SK-N-SH (cell line): ENCODE measurements at places on chromosomes 7 and 10.

DNA sequence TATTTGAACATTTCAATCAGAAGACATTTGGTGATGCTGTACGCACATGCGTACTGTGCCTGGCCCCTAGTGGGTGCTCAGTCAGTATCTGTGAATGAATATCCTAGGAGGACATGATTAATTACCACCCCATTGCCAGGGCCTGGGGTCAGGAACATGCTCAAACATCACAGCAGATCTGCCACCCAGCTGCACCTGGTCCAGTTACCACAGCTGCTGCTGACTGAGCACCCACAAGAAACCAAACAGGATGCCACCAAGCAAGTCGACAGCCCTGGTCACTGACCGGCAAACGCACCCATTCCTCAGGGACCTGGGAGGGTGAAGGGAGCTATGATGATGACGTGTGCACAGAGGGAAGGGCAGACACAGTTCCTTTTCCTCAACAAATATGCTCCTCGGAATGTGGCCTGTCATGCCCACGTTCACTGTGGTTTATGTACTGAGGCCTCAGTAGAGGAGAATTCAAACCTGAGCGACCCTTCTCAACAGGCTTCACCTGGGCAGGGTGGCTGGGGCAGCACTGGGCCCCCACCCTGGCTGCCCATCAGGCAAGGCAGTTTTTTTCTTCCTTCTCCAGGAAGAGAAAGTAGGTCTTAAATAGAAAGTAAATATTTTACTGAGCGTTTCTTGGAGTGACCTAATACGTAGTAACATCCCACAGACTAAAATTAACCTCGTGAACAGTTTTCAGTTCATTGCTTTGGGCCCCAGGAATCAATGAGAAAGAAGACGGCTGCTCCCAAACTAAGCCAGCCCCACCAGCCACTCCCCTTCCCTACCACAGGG lies 13.4 kb downstream of the CTBP2 start:
- no peak for DNase-seq

DNA sequence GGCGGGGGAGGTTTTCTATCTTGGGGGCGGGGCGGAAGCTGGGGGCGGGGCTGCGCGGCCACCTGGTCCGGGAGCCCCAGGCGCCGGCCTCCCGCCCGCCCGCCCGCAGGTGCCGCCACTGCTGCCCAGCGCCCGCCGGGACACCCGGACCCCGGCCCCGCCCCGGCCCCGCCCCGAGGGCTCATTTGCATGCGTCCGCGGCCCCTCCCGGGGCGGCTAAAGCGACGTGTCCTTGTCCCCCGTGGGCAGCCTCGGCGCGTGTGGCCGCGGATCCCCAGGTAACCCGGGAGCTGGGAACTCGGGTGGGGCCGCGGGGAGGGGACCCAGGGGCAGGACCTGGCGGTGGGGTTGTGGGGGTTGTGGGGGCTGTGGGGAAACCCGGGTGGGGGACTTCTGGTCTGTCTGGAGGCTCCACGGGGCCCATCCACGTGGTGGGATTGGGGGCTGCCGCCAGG lies at the start of gene BHLHA15:
Gene BHLHA15 (plus strand): TSS at position 219 of the 455 bp plus-strand sequence. CDS start 871 bp downstream, outside the sequence.
- peak; percentile 91 for DNase-seq

GRCh38 chr10:115624448-115624847 lies 531.3 kb downstream of the ATRNL1 start:
- no peak for DNase-seq

GRCh38 chr10:105800641-105801040 lies 1159.6 kb downstream of the SORCS3 start:
- DNase-seq: no peak

DNA sequence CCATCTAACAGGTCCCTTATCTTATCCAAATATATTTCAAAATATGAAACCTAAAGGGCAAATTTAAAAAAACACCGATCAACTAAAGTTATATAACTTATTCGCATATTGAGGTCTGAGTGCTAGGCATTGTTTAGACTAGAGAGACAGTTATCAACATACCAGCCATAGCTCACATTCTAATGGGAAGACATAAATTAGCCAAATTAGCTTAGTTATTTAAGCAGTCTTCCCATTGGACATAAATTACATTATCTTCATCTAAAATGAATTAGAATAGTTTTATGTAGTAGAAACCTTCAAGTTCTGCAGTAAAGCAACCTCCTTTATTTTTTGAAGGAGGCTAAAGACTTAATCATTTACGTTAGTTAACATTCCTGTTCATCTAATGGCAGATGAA lies 17.4 kb downstream of the KIF5B start:
- no peak for DNase-seq

- no peak for DNase-seq
These were observed 217.9 kb downstream of the GALNT17 start for GRCh38 chr7:71349682-71350481.

DNA sequence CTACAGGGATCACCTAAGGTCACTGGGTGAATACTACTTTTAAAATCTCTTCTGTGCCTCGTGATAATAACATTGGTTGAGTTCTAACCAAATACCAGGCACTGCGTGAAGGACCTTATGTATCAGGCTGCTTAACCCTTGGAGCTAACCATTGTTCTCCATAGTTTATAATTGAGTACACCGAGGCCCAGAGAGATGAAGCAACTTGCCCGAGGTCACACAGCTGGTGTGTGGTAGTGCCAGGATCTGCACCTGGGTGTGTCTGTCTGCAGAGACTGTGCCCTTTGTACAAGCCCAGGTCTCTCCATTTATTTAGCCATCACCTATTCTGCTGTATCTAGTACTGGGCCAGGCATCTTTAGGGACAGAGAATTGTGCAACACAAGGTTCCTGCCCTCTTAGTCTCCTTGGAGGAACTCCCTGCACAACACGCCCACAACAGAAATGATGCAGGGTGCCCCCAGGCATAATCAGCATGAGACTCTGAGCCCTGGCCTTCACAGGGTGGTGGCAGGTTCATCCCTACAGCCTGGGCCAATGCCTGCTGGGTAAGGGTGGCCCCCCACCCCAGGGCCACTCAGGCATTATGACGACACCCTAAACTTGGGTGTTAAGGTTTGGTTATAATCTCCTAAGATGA lies 31.5 kb downstream of the UNC5B start:
- DNase-seq: no peak

GRCh38 chr10:11148142-11149028 lies 130.7 kb downstream of the CELF2 start:
- no peak for DNase-seq

DNA sequence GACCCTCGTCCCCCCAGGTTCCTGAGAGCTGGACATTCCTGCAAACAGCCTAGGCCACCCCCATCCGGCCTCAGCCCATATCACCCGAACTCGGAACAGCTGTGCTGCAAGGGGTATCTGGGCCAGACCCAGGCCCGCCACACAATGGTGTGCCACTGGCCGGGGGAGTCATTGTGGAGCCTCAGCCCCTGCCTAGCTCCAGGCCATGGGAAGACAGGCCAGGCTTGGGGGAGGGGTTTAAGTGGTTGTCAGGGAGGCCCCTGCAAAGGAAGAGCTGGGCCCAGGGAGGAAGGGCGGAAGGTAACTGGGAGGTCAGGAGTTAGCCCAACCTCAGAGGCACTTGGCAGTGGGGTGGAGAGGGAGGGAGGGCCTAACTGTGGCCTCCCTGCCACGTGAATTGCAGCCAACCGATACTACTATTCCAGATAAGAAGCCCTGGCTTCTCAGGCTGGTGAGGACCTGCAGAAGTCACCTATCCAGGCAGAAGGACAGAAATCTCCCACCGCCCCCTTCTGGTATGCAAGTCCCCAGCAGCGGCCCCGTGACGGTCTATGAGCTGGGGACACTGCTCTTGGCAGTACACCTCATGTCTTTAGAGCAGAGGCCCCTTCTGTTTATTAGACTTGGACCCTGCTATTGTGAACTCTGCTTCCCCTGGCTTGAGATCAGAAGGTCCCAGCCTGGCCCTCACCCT lies 26.8 kb downstream of the VSIR start:
- DNase-seq: peak; percentile 51

DNA sequence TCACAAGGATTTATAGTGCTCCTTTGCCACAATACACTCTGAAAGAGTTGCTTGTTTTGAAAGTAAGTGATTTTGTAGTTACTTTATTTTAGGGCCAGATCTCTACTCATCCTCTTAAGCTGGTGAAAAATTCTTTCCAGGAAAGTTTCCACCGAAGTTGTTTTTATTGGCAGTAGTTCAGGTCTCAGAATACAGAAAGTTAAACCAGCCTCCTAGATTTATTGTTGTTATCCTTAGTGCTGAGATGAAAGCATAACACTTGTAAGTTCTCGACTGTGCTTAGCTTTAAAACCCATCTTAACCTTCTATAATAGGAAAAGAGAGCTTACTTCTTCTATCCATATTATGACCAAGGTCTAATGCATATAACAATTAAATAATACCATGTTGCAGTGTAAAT lies 5.5 kb downstream of the AP3M1 start:
- DNase-seq: no peak

DNA sequence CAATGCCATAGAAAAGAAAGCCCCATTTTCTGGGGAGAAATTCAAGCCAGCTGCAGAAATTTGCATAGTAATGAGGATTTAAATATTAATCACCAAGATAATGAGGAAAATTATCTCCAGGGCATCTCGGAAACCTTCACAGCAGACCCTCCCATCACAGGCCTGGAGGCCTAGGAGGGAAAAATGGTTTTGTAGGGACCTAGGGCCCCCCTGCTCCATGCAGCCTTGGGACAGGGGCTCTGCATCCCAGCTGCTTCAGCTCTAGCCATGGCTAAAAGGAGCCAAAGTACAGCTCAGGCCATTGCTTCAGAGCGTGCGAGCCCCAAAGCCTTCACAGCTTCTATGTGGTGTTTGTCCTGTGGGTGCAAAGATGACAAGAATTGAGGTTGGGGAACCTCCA lies 46.6 kb upstream of the VOPP1 start:
- no peak for DNase-seq

DNA sequence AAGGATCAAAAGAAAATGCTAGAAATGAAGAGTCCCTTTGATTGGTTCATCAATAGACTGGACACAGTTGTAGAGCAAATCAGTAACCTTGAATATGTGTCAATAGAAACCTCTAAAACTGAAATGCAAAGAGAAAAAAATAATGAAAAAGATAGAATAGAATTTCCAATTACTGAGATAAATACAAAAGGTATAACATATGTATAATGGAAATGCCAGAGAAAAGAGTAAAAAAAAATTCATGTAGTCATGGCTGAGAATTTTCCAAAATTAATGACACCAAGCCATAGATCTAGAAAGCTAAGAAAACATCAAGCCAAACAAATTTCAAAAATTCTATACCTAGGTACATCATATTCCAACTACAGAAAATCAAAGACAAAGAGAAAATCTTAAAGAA lies 62.0 kb upstream of the HGF start:
- no peak for DNase-seq

GRCh38 chr7:30973292-30973691 lies 9.5 kb downstream of the GHRHR start:
- peak; percentile 6 for DNase-seq

GRCh38 chr10:103502849-103503660 lies 9.6 kb downstream of the NEURL1 start:
- peak; percentile 91 for DNase-seq

- no peak for DNase-seq
These were observed 1.8 kb downstream of the ADARB2 start for GRCh38 chr10:1735562-1735961.

DNA sequence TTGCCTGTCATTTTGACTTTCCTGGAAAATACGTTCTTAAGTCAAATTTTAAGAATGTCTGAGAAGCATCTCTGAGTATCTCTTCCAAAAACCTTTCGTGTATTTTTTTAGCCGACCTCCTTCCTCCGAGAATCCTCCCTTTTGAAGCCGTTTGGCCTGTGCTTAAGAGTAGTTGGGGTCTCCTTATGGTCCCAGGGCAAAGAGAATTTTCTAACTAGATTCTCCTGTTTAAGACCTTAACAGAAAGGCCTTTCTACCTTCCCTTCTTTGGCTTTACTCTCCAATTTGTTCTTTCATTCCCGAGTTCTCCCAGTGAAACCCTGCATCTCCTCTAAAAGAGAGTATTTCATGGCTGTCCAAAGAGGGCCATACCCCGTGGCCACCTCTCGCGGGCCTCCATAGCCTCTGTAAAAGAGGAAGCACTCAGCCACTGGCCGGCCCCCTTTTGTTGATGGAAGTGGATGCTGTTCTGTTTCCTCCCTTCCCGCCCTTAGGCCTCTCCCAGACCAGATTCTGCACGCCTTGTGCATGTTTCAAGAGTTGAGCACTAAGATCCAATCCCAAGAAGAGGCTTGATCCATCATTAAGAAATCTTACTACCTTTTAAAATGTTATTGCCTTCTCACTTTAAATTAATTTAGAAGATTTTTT lies 6.6 kb upstream of the FEZF1 start:
- DNase-seq: no peak

- no peak for DNase-seq
These were observed 12.2 kb downstream of the BLNK start for GRCh38 chr10:96259150-96259549.

DNA sequence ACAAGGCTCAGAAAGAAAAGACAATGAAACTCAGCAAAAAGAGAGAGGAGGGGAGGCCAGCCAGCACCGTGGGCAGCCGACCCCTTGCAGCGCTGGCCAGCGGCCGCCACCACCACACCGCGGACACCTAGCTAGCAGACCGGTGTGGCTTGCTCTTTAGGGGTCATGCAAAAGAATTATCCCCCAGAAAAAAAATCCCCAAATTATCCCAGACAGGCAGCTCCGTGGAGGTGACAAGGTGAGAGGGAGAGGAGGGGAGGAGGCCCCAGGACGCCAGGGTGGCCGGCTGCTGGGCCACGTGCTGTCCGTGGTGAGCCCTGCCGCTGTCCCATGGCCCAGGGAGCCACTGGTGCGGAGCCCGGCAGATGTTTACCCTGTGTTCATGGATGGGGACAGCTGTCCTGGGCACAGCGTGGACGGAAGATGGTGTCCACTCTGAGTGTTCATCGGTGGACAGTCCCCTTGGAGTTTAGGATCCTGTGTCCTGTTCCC lies 16.5 kb downstream of the YKT6 start:
- DNase-seq: peak; percentile 41

DNA sequence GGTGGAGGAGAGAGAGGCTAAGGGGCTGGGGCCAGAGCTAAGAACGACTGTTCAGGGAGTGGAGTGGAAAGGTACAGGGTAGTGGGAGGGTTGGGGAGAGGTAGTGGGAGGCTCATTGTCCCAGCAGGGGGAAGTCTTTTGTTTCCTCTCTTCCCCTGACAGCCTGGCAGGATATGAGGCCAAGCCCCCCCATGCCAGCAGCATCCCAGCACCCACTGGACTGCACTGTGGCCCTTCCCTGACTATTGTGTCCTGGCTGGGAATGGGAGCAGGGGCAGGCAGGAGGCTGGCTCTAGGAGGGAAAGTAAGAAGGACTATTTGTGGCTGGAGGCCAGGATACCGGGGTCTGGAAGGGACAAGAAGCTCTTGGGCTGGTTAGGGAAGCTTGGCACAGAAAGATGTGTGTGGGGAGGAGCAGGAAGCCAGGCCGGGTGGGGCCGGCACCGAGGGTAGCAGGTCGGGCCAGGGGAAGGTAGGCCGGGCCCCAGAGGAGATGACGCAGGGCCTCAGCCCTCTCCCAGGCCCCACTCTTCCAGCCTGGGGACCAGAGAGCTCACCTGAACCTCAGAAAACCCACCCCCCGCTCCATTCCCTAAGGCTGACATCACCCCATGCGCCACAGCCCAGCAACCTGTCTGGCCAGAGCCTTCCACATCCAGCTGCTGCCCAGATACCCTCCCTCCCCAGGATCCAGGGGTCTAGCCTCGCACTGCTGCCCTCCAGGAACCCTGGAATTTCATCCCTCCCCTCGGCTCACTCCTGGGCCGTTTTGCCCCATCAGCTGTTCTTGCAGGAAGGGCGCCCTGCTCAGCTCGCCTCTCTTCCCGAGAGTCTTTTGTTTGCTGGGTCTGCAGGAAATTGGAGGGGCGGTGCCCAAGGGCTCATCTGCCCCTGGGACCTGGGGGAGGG lies 8.8 kb upstream of the EPHB4 start:
- DNase-seq: peak; percentile 36

- DNase-seq: no peak
These were observed 356.7 kb downstream of the CALN1 start for GRCh38 chr7:72055426-72055825.
